ENCODE measurements at places on chromosomes 1 and 21.

- no peak for DNase-seq
Measured at GRCh38 chr21:45032977-45033710, 41.2 kb upstream of the ADARB1 start.

DNA sequence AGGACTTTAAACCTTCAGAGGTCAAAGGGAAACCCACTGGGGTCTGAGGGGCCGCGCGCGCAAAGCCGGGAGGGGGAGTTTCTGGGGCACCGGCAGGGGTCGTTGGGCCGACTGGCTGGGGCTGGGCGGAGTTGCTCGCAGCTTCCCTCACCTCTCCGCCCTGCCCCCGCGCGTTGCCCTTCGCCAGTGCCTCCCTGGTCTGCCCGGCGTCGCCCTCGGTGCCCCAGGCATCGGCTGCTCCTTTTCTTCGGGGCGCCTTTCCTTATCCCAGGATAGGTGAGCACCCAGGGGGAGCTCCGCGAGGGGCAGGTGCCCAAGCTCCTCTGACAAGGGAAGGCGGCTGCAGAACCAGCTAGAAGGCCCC, 390 bp upstream of the NGF start:
- no peak for DNase-seq

DNA sequence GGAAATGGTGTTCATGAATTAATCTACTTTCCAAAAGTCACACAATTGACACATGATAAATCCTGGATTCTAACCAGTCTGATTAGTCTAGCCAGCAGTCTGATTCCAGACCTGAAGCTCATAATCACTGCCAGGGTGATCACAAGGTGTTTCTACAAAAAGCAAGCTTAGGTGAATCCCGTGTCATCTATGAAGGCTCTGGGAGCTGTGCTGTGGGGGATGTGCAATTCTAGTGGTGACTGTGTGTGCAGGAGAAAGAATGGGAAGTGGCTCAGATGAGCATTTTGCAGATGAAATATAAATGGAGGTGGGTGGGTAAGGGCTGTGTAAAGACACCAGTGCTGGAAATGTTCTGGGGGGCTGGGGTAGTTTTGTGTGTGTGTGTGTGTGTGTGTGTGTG, 1.8 kb upstream of the NPPB start:
- no peak for DNase-seq

GRCh38 chr1:191669629-191670028, 488.6 kb upstream of the RGS18 start:
- DNase-seq, result no peak

GRCh38 chr1:234533975-234534876, 55.2 kb upstream of the TARBP1 start:
- no peak for DNase-seq

- no peak for DNase-seq
Measured at GRCh38 chr21:24275616-24276015, 1331.7 kb downstream of the MRPL39 start.

- DNase-seq, result peak; percentile 12
Measured at GRCh38 chr1:162028726-162029125, 5.1 kb upstream of the OLFML2B start.

GRCh38 chr21:29453511-29453910, 154.8 kb downstream of the BACH1 start:
- DNase-seq, result no peak

DNA sequence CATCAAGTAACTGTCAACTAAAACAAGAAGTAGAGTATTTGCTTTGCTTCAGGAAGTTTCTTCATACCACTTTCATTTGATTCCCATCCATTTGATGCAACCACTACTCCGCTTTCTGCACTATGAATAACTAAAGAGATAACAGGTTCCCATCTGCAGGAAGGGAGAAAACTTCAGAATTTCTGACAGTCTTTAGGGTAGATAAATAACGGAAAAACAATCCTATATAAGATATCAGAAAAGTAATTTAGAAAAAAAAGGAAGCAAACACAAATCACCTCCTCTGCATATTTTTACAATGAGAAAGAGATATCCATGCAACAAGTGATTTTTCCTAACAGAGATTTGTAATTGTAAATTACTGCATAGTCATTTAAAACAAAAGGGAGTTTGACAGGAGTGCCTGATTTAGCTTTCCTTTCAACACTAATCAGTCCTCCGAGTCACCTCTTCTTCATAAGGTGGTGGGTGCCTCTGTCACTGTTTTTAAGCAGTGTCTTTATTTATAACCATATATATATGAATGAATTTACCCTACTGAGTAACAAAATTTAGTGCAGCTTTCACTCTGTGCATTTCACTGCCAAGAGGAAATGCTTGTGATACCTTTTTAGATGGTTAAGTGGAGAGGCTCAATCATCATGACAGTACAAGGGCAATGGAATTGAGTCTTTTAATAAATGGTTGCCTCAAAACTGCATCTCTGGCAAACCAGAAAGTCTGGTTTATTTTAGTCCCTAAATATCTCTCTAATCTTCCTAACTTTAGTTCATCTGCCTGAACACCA, 1920.4 kb downstream of the MRPL39 start:
- DNase-seq, result no peak

DNA sequence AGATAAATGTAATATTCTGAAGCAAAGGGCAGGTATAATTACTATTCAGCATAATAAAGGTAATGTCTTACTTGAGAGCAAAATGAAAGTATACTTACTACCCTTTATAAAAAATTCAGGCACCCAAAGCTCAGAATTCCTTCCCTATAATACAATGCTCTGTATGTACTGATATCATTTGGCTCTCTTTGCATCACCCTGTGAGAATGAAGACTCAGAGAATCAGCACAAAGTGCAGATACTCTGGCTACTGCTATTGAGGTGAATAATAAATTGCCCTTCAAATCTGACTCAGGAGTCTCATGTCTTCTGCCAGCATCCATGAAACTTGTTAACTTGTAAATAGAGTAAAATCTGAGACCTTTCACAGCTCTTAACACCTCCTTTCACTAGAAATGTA, 108.5 kb upstream of the KCTD3 start:
- DNase-seq, result no peak

- DNase-seq, result peak; percentile 36
Measured at GRCh38 chr1:153510984-153511410, 24.8 kb downstream of the S100A6 start.

GRCh38 chr1:231934797-231935196, 308.2 kb downstream of the DISC1 start:
- DNase-seq, result no peak

- no peak for DNase-seq
Measured at GRCh38 chr1:118945489-118945888, 42.7 kb downstream of the TBX15 start.

DNA sequence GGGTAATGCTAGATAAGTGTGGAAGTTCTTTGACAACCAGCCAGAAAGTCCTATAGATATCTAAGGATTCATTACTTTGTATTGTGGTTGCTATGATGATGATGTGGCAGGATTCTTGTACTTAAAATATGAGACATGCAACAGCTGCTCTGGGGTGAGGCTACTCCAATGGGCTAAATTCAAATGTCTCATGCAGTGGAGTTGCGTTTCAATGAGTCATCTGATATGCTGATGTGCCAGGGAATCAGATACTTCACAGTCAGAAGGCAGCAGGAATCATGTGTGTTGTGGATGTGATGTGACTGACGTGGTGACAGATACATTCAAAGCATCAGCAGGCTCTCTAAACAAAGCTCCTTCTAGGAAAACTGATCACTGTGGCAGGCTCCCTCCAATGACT, 66.5 kb downstream of the TSEN15 start:
- no peak for DNase-seq

DNA sequence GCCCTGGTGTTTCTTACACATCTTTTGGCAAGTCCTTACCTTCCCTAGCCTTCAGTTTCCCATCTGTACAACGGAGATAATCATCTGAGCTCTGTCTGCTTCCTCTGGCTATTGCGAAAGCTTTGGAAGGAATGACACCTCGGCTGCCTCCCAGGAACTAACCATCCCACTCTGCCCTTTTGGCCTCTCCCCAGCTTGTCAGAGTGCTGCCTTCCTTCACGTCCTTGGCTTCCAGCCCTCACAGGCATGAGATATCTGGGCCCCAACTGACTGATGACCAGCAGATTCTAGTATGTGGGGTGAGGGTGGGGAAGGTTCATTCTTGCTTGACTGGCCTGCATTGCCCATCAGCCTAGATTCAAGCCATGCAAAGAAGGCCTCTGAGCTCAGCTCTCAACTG, 253.1 kb upstream of the FGGY start:
- peak; percentile 23 for DNase-seq

GRCh38 chr1:150976879-150977694, 2.5 kb upstream of the CERS2 start:
- DNase-seq, result peak; percentile 76

DNA sequence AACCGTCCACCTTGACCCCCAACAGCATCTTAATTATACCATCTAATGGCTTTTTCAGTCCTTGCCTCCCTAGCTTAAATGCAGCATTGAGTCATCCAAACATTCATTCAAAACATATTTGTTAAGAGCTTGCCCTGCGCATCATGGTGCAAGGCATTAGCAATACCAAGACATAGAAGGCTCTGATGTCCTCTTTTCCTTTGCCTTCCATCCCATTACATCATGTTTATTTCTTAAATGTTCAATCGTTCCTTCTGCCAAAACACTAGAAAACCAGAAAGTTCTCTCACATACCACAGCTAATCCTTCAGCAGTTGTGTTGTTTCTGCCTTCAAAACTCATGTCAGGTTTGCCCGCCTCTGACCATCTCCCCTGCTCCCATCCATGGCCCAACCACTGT, 29.8 kb upstream of the VTCN1 start:
- no peak for DNase-seq

- DNase-seq, result no peak
Measured at GRCh38 chr1:202858789-202859414, 30.0 kb downstream of the RABIF start.

DNA sequence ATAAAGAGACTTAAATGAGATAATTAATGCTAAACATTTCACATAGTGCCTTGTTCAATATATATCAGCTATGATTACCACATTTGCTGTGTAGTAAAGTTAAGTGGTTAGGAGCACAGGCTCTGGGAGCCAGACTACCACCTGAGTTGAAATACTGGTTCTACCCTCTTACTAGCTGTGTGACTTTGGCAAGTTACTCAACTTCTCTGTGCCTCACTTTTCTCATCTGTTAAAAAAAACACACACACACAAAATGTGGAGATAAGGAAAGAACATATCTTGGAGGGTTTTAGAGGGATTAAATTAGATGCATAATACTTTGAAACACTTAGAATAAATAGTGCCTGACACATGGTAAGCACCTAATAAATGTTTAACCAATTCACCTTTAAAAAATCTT, 51.8 kb upstream of the NRDC start:
- no peak for DNase-seq

DNA sequence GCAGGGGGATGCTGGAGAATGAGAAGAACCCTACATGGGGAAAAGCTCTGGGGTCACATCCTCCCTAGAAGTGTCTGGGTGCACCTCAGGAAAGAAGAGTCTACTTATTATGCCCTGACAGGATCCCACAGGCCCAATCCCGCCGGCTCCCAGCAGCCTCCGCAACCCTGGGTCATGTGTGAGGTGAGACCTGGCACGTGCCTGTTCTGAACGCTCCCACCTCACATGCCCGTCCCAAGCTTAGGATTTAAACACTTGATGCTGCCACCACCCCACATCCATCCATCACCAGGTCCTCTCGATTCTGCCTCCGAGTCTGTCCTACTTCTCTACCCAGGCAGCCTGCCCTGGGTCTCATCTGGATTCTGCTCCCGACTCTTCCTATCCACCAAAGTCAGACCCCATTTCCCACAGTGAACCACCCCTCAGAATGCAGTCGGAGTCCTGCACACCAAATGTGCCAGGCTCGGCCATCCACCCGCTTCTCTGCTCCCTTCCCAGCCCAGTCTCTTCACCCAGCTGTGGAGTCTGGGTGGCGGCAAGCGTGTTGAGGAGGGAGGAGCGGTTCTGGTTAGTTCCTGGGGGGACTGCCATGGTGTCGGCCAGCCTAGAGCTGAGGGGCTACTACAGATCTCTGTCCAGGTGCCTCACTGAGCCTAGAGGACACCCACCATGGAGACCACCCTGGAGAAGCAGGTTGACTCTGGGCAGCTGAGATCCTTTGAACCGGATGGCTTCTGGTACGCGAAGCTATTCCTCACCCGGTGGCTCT, 23.9 kb downstream of the SLC2A1 start:
- DNase-seq, result no peak

GRCh38 chr1:158396646-158397045, 2.6 kb downstream of the OR10T2 start:
- DNase-seq, result no peak

- DNase-seq, result no peak
Measured at GRCh38 chr21:26007951-26008498, 162.5 kb downstream of the APP start.

DNA sequence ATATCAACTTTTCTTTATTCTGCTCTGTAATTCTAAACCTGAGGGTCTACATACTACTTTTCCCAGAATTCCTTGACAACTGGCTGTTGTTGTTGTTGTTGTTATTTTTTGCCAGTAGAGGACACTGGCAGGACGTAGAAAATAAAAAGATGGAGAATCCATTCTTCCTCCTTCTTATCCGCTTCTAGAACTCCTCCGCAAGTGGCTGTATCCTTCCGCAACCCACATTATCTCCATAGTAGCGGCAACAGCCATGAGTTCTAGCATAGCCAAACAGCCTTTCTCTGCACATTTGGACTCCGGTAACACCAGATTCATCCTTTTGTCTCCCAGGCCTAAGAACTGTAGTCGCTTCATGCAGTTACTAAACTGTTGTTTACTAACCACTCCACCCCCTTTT, 91.1 kb upstream of the CACHD1 start:
- no peak for DNase-seq

GRCh38 chr1:21966247-21967000, 10.4 kb upstream of the CELA3B start:
- no peak for DNase-seq

DNA sequence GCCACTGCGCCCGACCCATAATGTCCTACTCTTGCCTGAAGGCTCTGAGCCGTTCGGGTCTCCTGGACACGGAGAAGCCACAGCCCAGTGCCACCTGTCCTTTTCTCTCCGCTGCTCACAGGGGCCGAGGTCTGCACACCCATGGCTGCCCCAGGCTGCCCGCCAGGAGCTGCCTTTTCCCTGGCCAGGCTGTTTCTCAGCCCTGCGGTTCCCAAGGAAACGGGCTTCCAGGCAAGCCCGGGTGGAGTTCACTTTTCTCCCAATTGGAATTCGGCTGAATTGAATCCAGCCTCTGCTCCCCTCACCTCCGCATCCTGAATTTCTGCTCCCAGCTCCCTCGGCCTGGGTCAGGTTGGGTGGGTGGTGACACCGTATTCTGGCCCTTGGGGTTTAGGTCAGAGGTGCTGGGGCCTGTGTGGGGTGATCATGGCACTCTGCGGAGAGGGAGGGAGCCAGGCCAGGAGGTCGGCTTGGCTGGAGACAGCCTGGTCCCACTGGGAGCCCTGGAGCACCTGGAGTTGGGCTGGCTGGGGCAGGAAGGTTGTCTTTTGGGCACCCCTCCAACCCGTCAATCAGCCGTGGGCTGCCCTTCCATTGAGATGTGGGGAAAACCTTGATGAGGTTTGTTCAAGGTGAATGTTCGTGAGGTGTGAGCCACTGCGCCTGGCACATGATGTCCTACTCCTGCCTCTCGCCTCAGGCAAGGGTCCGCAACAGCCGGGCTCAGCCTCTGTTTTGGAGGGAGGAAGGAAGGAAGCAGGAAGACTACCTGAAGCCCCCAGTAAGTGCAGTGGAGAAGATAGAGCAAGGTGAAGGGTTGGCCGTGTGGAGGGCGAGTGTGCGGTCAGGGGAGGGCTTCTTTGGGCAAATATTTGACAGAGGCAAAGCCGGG, 25.1 kb downstream of the RRP1 start:
- DNase-seq, result no peak

All from bone marrow (tissue), 2 donors.